ENCODE measurements at places on chromosomes 13 and 19. TPM values are rescaled to one million over a fixed set of nuclear protein-coding genes. Genes with fewer than 3 reads are reported as not detected.

The ZIC5 gene
- total RNA-seq = not detected

The CDADC1 gene
- total RNA-seq = 10.0 TPM

The CASP14 gene
- not detected for total RNA-seq

The PRODH2 gene
- not detected for total RNA-seq

The C5AR2 gene
- 0.57 TPM for total RNA-seq

The CATSPERD gene
- not detected for total RNA-seq

The U2AF1L4 gene
- 19.5 TPM for total RNA-seq

The TTYH1 gene
- total RNA-seq = 4.3 TPM

The RUBCNL gene
- total RNA-seq = 0.60 TPM

The OR7D4 gene
- total RNA-seq = not detected

The KCNK6 gene
- total RNA-seq = 17.6 TPM

The FFAR3 gene
- not detected for total RNA-seq

The RDH8 gene
- not detected for total RNA-seq

- DNase-seq = peak; percentile 75
Observed at GRCh38 chr19:3324405-3324856, 42.0 kb upstream of the NFIC start.

GRCh38 chr13:46544208-46544607 lies 8.8 kb upstream of the LRCH1 start:
- DNase-seq = no peak

DNA sequence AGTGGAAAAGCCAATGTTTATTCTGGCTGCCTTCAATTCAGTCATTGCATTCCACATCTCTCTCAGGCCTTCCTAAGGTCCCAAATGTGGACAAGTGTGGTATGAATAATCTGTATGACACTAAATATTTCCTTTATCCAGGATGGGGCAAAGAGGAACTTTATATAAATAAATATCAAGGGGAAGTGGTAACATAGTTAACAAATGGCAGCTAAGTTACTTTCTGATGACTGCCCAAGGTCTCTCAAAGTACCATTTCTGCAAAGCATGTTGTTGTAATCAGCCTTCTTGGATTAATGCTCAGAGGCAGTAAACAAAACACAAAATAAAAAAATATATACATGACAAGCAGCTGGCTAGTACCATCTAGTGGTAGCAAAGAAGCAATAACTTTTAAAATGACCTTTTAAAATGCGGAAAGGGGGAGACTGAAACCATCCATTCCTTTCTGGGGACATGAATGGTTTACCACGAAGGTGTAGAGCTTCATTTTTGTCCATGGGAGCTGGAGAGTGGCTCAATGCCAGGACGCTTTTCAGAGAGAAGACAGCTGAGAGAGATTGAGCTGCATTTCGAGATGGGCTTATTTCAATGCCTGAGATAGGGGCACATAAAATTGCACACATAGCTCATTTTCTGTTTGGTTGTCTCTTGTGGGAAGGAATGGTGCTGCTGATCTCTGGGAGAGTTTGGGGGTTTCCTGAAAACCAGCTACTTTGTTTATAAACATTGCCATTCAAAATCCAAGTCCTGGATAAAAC lies 259.2 kb downstream of the RFC3 start:
- DNase-seq = no peak

- DNase-seq = no peak
Observed at GRCh38 chr13:113849546-113849945, 14.3 kb downstream of the GAS6 start.

- DNase-seq = no peak
Observed at GRCh38 chr13:98201189-98201588, 24.1 kb upstream of the RNF113B start.

DNA sequence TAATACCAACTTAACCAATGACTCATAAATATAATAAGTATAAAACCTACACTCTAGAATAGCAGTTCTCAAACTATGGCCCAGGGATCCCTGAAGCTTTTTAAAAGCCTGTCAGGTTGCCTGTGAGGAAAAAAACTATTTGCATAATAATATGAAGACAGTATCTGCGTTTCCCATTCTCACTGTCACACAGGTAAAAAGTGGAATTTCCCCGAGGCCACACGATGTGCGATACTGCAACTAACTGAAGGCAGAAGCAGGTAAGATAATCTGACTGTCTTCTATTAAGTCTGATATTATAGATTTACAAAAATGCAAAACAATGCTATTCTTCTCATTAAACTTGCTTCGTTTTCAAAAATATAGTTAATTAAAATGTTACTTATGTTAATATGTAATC lies 52.5 kb upstream of the EEF1AKMT1 start:
- DNase-seq = no peak

DNA sequence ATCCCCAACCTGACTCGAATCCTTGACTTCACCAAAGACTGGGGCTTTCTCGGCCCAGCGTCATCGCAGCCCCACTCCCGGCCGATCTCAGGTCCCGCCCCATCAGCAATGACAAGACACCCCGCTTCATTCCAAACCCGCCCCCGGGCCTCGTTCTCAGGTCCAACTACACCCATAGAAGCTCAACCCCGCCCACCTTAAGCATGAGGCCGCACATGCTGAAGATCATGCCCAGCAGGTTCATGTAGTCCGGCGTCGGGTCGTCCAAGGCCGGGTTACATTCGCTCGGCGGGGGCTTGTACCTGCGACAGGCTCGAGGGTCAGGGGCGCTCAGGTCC lies 2.3 kb downstream of the WDR83 start:
- peak; percentile 40 for DNase-seq

GRCh38 chr19:57949296-57949695 lies 1.8 kb upstream of the ZNF256 start:
- DNase-seq = no peak

GRCh38 chr13:106033659-106034058 lies 501.8 kb downstream of the EFNB2 start:
- DNase-seq = no peak

DNA sequence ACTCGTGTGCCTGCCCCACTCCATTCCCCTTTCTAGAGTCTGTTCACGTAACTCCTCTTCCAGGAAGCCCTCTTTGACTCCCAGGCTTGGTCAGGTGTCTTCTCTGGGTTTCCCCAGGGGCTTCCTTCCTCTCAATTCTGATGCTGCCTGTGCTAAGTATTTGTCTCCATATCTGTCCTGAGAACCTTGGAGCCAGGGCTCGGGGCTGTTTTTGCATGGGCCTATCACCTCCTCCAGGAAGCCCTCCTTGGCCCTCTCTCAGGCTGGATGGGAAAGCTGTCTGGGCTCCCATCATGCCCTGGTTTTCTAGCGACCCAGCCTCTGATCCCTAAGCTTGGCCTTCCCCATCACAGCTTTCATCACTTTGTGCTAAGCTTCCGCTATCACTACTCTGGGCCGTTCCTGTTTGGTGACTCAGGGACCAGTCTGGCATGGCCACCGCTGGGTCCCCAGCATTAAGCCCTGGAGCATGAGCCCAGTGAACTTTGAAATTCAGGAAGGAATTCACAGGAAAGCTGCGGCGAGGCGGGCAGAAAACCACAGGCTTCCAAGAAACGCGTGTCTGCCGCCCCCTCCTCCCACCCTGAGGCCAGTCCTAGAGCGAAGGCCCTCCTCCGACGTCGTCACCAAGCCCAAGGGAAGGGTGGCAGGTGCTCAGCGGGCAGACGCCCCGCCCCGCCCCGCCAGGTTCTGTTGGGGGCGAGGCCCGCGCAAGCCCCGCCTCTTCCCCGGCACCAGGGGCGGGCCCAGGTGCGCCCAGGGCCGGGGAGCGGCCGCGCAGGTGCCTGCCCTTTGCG lies 486 bp upstream of the SPINT2 start:
- DNase-seq = no peak

DNA sequence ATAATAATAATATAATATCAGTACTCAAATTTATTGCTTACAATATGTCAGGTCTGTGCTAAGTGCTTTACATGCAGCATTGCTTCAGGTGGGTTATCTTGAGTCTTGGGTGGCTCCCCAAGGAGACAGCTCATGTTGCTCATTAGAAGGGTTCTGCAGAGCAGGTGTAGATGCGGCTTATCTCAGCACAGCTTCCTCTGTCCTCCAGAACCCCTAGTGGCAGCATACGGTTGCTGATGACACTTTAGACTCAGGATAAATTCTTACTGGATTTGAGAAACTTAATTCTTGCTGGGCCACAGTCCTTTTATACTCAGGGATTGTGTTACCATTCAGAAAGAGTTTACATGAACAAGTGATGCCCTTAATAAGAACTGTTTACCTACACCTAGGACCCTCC lies 8.9 kb downstream of the COG3 start:
- no peak for DNase-seq

GRCh38 chr19:1057176-1057855 lies 9.7 kb upstream of the ARHGAP45 start:
- no peak for DNase-seq

GRCh38 chr13:110005563-110005962 lies 219.2 kb upstream of the IRS2 start:
- no peak for DNase-seq

GRCh38 chr13:48532256-48532505 lies 699 bp downstream of the RCBTB2 start:
- no peak for DNase-seq

DNA sequence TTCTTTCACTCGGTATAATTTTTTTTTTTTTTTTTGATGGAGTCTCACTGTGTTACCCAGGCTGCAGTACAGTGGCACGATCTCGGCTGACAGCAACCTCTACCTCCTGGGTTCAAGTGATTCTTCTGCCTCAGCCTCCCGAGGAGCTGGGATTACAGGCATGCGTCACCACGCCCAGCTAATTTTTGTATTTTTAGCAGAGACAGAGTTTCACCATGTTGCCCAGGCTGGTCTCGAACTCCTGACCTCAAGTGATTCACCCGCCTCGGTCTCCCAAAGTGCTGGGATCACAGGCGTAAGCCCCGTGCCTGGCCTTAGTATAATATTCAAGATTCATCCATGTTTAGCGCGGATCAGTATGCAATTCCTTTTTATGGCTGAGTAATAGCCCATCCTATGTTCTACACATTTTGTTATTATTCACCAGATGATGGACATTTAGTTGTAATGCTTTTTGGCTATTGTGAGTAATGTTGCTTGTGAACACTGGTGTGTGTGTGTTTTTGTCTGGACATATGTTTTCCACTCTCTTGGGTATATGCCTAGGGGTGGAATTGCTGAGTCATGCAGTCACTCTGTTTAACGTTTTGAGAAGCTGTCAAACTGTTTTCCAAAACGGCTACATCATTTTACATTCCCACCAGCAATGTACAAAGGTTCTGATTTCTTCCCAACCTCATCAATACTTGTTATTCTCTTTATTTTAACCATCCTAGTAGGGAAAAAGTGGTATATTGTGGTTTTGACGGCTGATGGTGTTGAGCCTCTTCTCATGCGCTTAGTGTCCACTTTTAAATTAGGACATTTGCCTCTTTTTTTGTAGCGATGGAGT lies 22.9 kb downstream of the PLEKHF1 start:
- no peak for DNase-seq

DNA sequence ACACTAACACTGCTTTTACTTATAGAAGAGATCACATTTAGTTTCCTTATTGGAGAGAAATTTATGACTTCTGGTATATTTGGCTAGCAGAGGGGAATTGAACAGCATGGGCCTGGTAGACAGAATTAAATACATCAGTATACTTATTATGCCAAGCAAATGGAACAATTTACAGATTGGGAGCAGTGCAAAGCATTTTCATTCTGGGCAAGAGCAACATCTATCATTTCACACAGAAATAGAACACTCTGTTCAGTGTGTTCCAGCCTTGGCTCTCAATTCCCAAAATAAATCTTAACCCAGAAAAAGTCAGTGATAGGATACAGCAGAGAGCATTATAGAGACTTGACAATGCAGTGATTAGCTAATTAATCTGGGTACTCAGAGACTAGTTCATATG lies 604.0 kb upstream of the SLITRK6 start:
- DNase-seq = no peak

GRCh38 chr13:66681403-66681802 lies 548.7 kb downstream of the PCDH9 start:
- DNase-seq = no peak

DNA sequence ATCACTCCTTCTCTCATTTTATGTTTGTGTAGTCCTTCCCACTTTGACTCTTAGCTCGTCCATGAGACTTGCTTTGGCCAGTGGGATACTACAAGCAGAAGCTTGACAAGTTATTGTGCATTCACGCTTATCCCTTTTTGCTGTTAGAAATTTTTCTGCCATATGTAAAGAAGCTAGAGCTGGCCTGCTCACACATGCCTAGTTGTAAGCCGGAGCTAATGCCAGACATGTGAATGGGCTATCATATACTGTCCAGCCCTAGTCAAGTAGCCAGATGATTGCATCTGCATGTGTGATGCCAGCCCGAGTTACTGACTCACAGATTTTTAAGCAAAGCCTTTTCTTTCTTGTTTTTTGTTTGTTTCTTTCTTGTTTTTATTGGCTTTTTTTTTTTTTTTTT lies 460.7 kb downstream of the TDRD3 start:
- no peak for DNase-seq

DNA sequence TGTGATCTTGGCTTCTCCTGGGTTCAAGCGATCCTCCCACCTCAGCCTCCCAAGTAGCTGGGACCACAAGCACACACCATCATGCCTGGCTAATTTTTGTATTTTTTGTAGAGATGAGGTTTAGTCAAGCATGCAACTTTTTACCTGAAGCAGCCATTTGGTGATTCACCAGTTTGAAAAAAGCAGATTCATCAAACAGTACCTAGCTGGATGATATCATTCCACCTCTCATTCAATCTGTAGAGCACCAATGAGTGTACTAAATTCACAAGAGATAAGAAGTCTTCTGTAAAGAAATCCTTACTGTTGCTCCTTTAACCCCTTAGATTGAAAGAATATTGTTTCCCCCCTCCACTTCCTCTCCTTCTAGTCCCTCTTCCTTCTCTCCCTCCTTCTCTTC lies 261.1 kb upstream of the RFC3 start:
- no peak for DNase-seq

GRCh38 chr13:30884543-30884942 lies 21.5 kb upstream of the MEDAG start:
- DNase-seq = no peak

- no peak for DNase-seq
Observed at GRCh38 chr13:95624020-95624419, 20.5 kb downstream of the DZIP1 start.

GRCh38 chr19:56601375-56601774 lies 6.3 kb downstream of the ZNF71 start:
- DNase-seq = no peak

- DNase-seq = no peak
Observed at GRCh38 chr19:56972291-56972841, 131.8 kb upstream of the PEG3 start.

DNA sequence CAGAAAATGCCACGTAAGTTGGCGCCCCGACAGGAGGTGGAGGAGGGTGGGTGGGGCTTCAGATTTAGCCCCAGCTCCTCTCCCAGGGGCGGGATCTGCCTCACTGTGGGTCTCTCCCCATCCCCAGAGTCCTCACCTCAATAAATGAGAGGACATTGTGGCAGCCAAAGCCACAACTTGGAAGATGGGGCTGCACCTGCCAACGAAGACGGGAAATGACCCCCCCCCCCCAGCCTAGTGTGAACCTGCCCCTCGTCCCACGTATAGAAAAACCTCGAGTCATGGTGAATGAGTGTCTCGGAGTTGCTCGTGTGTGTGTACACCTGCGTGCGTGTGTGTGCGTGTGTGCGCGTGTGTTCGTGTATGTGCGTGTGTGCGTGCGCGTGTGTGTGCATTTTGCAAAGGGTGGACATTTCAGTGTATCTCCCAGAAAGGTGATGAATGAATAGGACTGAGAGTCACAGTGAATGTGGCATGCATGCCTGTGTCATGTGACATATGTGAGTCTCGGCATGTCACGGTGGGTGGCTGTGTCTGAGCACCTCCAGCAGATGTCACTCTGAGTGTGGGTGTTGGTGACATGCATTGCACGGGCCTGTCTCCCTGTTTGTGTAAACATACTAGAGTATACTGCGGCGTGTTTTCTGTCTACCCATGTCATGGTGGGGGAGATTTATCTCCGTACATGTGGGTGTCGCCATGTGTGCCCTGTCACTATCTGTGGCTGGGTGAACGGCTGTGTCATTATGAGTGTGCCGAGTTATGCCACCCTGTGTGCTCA lies 1.5 kb upstream of the TRAPPC5 start:
- DNase-seq = no peak

All from heart right ventricle (tissue), 16 donors.